ENCODE measurements at places on chromosomes 5 and 9.
A peak's percentile ranks its signal among the peaks of the same experiment; 100 is the strongest.

GRCh38 chr5:93902288-93902687, 160.9 kb upstream of the POU5F2 start:
- DNase-seq, result no peak

- peak; percentile 27 for DNase-seq
Observed at GRCh38 chr9:136693490-136694162, 6.4 kb upstream of the AGPAT2 start.

GRCh38 chr5:102853680-102854079, 98.6 kb downstream of the PAM start:
- DNase-seq, result peak; percentile 46

DNA sequence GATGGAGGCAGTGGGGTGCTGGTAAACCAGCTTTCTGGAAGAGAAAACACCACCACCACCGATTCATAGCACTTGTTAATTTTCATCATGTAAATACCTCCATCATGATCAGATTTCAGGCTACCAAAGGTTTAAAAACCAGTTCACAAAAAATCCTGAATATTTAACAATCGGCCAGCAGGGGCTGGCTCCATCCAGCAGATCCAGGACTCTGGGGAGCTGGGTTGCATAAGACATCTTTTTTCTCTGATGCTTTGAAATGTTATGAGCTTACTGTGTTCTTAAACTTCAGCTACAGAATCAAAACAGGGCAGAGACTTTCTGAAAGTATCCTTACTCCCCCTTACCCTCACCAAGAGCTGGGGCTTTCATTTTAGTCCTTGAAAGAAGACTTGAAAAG, 14.6 kb upstream of the RNF183 start:
- no peak for DNase-seq

- DNase-seq, result no peak
Observed at GRCh38 chr9:107249131-107249533, 33.9 kb upstream of the RAD23B start.

DNA sequence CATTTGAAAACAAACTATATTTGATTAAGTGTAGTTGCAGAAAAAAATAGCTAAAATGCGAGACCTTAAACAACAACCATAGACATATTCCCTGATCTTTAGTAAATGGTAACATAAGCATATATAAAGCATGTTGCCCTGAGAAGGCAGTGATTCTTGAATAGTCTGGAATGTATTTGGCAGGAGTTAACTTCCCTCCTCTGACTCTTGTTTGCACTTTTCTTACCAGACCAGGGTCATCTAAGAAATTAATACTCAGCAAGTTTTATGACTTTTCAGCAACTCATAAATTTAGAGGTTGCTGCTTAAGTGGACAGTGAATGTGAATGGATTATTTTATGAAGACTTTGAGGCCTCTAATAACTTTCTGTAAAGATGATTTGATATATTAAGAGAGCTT, 55.3 kb upstream of the NUDT12 start:
- no peak for DNase-seq

- DNase-seq, result no peak
Observed at GRCh38 chr9:76799473-76799872, 35.2 kb downstream of the PCA3 start.

GRCh38 chr5:158560170-158560569, 539.5 kb downstream of the EBF1 start:
- DNase-seq, result no peak

DNA sequence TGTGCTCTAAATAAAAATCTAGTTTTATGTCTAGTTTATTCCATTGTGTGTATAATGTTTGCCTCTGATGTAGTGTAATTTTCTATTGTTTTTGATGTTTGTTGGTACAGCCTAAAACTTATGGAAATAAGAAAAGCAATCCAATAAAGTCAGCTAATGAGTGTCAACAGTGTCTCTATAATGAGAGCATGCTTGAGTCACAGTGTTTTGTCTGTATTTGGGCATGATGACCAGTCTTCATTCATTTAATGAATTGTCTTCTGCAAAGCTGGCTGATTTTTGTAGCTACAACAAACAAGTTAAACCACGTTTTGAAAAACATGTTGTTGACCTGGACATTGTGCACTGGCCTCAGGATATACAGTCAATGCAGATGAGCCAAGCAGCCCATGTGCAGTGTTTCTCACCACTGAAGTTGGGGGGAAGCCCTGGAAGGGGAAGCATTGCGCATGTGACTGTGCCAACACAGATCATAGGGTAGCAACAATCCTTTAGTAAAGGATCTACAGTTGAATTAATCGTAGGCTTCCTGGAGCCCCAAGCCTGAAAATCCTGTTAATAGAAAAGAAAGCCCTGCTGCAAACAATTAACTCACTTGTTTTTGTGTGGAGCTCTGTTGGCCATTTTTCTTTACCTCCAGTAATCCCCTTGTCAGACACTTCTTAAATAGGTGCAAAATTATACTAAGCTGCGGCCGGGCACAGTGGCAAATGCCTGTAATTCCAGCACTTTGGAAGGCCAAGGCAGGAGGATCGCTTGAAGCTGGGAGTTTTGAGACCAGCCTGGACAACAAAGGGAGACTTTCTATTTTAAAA, 88.0 kb downstream of the INIP start:
- no peak for DNase-seq

DNA sequence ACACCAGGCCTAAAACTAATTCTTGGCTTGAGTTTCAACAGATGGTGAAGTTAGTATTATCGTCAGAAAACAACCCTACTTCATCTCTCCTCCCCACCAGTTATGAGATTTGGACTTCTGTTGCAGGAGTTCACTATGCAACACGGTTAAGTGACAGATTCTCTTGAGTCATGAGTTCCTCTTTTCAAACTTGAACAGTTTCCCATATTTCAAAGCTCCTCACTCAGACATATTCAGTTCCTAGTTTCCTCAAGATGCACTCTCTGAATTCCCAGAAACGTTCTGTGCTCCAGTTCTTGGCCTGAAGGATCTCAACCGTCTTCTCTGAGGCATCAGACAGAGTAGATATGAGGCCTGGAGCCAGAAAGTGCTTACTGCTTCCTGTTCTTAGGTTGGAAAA, 7.3 kb upstream of the PTGER4 start:
- no peak for DNase-seq

DNA sequence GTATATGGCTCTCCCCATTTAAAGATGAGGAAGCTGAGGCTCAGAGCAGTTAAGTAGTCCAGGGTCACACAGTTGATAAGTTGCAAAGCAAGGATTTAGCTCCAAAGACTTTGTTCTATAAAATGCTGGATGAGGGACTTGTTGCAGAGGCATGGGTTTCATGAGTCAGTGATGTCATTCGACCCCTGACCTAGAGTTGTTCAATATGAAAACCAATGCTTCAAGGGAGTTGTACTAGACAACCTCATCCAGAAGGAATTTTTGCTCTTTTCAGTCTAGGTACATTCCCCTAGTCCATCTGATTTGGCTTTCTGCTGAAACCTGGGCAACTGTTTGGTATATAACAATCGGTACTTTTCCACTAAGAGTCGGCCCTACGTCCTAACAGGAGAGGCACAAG, 550.4 kb downstream of the EBF1 start:
- DNase-seq, result no peak

- DNase-seq, result no peak
Observed at GRCh38 chr5:43429016-43429415, 16.8 kb upstream of the CCL28 start.

- no peak for DNase-seq
Observed at GRCh38 chr5:44835693-44836092, 26.9 kb downstream of the MRPS30 start.

GRCh38 chr9:107685901-107686300, 196.3 kb upstream of the KLF4 start:
- DNase-seq, result no peak

Measured in CD4-positive, alpha-beta T cell treated with Interleukin-2 at 100 ng/mL for 4 hours (primary cell).